ENCODE measurements at places on chromosomes 16 and 17. TPM values are rescaled to one million over a fixed set of nuclear protein-coding genes. Genes with fewer than 3 reads are reported as not detected.

The SLC47A1 gene
- total RNA-seq: 0.27 TPM

The ACSM2B gene
- total RNA-seq: not detected

The TBC1D3K gene
- total RNA-seq: not detected

The SPIRE2 gene
- 0.78 TPM for total RNA-seq

The CNGB1 gene
- total RNA-seq: not detected

The DLX4 gene
- total RNA-seq: 0.67 TPM

The FZD2 gene
- total RNA-seq: 0.15 TPM

The AP1G1 gene
- total RNA-seq: 71.8 TPM

The MT4 gene
- total RNA-seq: not detected

The TCAP gene
- total RNA-seq: 0.92 TPM

The TMED6 gene
- total RNA-seq: 1.4 TPM

The RNF227 gene
- total RNA-seq: 4.5 TPM

The POLDIP2 gene
- total RNA-seq: 128 TPM

The CD300A gene
- total RNA-seq: 5.1 TPM

The LITAFD gene
- total RNA-seq: not detected

The ZNF423 gene
- total RNA-seq: not detected

The KLHL11 gene
- 23.8 TPM for total RNA-seq

The BRICD5 gene
- 12.6 TPM for total RNA-seq

The ZSCAN10 gene
- total RNA-seq: not detected

The DNAI2 gene
- 0.70 TPM for total RNA-seq

The FGF11 gene
- total RNA-seq: 2.0 TPM

The MRC2 gene
- total RNA-seq: 4.5 TPM

The ACSM2A gene
- total RNA-seq: not detected

The STXBP4 gene
- 7.4 TPM for total RNA-seq

The PTGES3L gene
- total RNA-seq: 0.80 TPM

The PRDM7 gene
- not detected for total RNA-seq

The PAQR4 gene
- total RNA-seq: 43.0 TPM

The ABCA10 gene
- 0.31 TPM for total RNA-seq

The ADGRG3 gene
- total RNA-seq: not detected

Data from activated CD8-positive, alpha-beta memory T cell treated with anti-CD3 and anti-CD28 coated beads for 36 hours (primary cell).